ENCODE measurements at places on chromosomes 4 and X.
A peak's percentile ranks its signal among the peaks of the same experiment; 100 is the strongest.

DNA sequence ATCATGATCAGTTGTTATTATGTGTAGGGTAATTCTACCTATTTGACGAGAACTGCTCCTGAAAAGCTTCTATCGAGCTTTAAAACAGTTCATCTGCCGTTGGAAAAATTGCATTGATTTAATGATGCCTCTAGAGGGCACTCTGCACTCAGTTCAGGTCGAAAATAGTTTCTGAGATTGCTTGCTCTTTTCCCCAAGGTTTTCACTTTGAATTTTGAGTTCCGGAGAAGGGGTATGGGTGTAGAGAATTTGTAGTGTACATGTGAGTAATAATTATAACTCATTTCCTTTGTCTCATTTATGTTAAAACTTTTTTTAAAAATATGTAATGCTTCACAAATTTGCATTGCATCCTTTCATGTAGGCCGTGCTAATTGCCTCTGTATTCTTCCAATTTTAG is 28.4 kb upstream of the TNIP3 start:
- peak; percentile 82 for DNase-seq

DNA sequence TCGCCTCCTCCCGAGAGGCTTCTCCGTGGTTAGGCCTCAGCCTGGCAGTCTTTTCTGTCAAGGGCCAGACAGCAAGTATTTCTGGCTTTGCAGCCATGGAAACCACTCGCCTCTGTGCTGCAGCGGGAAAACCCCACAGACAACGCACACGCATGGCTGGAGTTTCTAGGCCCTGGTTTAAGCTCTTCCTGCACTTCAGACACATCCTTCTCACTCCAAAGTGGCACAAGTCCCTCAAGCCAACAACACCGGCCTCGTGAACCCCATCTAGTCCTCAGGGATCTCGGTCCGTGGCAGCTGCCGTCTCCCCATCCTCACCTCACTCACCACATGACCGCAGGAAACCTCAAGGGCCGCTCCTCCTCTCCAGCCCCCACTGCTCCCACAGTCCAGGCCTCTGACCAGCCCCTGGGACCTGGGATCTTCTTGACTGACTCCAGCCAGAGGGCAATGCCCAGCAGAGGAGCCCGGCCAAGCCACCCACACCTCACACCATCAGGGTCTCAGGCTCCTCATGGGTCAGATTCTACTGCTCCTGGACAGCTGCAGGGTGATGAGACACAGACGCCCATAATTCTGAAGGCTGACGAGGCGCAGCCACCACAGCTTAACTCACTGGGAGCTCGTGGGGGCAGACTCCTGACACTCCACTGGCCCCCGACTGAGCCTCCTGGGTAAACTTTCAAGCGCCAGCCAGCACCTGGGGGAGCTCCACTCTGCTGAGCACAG is 21.7 kb downstream of the LETM1 start:
- no peak for DNase-seq

- no peak for DNase-seq
These were observed 19.6 kb downstream of the ATP5ME start for GRCh38 chr4:654503-654845.

DNA sequence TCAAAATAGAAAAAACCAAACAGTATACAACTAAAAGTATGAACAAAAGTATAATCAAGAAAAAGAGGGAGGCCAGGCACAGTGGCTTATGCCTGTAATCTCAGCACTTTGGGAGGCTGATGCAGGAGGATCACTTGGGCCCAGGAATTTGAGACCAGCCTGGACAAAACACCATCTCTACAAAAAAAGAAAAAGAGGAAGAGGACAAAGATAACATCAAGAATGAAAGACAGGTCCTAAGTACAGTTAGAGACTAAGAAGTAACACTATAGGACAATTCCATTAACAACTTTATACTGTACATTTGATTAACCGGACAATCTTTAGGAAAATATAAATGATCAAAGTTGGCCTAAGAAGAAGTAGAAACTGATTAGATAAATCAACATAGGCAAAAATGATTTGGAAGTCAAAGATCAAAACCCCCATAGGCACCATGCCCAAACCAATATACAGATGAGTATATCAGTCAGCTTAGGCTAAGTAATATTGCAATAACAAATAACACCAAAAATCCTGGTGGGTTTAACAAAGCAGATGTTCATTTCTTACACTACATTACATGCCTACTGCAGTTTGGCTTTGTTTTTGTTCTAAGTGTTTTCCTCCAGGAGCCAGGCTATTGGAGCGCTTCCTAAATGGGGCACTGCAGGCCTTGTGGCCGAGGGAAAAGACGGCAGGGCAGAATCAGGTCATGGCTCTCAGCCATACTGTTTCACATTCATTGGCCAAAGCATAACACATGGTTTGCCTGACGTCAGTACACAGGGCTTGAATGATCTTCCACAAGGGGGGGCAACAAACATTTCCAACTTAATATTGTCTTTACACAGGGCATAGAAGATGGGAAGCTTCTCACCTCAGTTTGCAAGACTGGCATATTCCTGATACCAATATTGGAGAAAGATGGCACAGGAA is 42.2 kb upstream of the HGFAC start:
- peak; percentile 2 for DNase-seq

- DNase-seq = no peak
These were observed 8.1 kb upstream of the HSD17B10 start for GRCh38 chrX:53442322-53442631.

DNA sequence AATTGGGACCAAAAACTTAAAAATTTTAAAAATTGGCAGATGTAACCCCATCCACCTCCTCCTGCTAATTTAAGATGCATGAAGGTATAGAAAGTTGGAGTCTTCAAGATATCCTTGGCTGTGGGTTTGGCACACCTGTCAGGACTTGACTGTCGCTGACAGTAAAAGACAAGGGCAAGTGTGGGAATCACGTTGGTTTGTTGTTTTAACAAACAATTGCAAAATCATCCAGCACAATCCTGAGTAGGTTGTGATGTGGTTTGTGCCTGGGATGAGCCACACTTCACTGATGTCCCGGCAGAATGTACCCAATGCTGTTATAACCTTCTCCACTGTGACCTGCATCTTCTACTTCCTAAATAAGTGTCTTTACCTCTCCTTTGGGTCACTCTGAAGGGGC is 24.0 kb downstream of the HOPX start:
- no peak for DNase-seq

DNA sequence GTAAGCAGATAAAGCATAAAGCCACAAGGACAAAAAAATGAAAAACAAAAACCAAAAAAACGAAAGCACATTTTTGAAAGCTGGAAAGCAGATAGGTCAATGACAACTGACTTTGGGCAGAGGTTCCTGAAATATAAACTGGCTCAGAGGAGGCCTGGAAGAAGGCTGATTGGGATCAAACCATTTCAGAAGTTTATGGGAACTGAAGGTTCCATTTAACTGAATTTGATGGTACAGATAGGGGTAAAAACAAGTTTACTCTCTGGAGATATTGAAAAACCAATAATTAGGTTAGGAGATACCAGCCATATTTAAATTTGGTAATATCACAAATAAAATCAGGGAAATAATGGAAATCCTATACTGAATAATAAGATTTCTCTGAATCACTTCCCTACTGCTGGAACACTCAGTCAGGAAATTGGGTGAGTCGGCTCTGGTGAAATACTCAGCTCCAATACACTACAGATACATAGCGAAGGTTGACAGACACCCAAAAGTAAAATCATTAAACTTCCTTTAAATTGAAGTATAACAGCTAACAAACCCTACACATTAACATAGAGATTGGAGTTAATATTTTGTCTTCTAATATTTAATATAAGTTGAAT is 1584.3 kb downstream of the STIM2 start:
- no peak for DNase-seq

DNA sequence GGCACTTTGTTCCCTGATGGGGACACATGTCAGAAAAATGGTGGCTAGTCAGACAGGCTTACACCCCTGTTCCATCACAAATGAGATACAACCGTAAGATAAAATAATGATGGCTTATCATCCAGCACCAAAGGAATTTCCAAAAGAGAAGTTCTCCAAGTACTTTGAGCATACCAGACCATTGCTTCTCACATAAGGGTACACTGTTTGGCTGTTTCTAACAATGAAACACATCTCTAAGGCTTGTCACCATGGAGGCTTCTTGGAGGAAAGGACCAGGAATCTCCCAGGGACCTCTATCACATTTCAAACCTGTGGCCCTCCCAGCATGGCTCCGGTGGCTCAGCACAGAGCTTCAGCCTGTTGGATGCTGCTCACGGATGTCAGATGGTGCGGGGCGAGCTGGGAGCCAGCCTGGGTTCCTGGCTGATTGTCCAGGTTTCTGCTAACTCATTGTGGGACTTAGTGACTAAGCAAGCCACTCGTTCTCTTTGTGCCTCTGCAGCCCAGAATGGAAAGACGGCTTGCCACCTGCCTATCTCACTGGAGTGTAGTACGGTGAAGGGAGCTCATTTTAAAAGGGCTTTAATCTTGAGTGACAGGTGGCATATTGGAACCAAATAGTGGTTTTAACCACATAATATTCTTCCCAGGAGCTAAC is 54.5 kb downstream of the FHDC1 start:
- no peak for DNase-seq

DNA sequence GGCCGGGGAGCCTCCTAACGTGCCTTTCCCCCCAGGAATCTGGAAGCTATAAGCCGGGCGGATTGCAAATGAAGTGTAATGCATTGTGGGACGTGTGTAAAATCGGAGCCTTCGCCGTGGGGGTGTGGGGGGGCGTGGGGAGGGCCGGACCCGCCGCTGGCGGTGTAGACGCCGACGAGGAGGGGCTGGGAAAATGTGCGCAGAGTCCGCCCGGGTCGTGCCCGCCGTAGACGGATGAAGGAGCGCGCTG is 1.3 kb downstream of the STOX2 start:
- no peak for DNase-seq

DNA sequence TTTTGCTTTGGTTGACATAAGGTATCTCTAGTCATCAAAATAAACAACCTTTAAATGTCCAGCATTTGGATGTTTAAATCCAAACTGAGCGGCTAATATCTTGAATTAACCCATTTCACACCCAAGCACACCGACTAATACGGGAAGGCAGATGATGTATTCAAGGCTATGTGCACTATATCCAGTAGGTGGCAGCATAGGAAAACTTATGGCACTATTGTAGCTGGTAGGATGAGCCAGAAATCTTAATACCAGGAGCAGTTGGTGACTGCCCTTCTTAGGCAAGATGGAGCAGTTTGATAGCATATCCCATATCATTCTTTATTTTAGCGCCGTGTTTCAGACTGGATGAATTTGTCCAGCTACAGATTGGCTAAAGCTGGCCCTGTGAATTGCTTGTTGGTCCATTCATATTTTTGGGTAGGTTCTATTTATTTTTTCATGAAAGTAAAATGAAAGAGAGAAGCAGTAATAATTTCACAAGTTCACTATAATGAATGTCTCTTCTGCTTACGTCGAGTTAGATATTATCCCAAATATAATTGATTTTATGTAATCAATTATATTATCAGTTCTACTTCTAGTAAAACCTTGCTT is 24.4 kb downstream of the UCHL1 start:
- DNase-seq = peak; percentile 74

GRCh38 chr4:84530454-84530853 is 31.4 kb upstream of the NKX6-1 start:
- DNase-seq = no peak

- no peak for DNase-seq
These were observed 48.2 kb upstream of the GC start for GRCh38 chr4:71832049-71832448.

DNA sequence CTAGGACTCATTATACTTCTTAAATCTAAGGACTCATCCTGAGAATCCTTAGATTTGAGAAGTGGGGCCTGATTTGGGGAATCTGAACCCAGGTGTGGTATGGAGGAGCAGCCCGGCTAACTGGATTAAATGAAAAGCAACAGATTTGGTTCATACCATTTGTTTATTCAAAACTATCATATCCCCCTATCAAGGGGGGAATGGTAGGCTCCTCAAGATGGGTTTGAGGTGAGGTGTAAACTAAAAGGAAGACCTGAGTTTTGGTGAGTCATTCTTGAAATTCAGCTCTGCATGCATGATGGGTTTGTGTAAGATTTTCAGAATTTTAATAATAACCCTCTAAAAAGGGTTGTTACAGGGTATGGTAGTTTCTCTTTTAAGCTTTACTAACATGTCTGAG is 53.4 kb downstream of the CASP6 start:
- peak; percentile 82 for DNase-seq

DNA sequence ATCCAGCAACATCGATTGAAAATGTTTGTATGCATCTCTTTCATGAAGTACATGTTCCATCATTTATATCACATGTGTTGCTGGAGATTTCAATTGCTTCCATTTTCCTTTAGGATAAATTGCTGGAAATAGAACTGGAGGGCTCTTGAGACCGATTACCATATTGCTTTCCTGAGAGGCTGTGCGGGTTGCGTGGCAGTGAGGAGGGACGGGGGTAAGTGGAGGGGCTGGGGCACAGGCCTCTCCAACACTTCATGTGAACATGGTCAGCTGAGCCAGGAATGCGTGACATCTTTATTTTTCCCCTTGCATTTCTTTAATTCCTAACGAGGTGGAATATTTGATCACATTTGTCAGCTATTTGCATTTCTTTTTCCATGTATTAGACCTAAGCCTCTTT is 144.6 kb downstream of the TBL1X start:
- no peak for DNase-seq

DNA sequence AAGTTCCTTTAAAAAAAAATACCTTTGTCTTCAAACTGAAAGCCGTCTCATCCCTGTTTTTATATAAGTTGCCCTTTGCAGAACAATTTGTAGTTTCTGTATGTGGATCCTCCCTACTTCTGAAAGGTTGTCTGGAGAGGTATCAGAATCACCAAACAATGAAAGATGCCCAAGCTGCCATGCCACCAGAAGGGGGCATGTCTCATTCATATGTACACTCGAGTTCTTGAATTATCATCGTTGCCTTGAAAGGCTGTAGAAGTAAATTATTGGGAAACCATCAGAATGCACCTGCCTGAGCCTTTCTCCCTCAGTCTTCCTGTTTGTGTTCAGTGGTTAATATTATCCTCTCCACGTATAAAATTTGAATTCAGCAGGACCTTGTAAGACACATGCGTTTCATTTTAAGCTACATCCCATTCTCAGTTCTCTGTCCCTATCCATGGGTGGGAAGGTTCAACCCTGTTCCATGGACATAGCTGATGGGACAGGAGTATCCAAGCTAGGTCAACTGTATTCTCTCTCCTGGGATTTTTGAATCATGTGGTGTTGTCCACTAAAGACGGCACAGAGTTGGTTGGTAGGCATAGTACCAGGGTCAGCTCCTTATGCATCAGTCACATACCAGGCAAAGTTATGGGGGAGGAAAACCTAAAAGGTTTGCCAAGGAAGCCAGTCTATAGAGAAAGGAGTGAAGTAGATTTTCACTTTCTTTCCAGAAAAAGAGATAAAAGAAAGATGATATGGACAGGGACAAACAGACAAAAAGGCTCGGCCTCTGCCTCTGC is 24.0 kb downstream of the GALNT7 start:
- DNase-seq = no peak
